ENCODE measurements at places on chromosomes 2 and 18.

- DNase-seq = no peak
Observed at GRCh38 chr2:115976916-115977315, 1534.5 kb downstream of the DPP10 start.

DNA sequence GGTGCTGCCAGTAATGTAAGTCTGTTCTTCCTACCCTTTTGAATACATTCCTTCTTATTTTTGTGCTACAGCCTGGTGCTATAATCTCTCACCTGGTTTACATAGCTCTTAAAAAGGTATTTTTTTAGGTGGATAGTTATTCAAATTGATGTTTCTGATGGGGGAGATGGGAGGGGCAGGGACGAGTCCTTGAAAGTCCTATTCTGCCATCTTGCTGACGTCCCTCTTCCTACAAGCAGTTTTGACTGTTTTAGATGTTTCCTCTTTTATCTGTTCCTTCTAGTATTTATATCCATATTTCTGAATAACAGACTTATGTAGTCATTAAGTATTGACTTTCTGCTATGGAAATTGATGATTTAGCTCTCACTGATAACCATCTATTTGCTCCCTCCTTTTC is 256.4 kb downstream of the KIAA1328 start:
- no peak for DNase-seq

- no peak for DNase-seq
Observed at GRCh38 chr2:105803337-105803736, 58.6 kb downstream of the NCK2 start.

DNA sequence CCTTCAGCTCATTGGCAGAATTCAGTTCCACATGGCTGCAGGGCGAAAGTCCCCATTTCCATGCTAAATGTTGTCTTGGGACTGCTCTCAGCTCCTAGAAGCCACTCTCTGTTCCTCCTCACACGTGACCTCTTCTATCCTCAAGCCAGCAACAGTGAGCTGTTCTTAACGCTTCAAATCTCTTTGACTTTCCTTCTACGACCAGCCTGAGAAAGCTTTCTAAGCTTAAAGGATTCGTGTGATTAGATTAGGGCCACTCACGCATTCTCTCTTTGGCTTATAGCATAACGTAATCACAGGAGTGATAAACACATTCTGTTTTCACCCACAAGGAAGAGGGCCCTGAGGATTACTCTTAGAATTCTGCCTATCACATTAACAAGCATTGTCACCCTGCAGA is 29.8 kb upstream of the LAMA1 start:
- no peak for DNase-seq

DNA sequence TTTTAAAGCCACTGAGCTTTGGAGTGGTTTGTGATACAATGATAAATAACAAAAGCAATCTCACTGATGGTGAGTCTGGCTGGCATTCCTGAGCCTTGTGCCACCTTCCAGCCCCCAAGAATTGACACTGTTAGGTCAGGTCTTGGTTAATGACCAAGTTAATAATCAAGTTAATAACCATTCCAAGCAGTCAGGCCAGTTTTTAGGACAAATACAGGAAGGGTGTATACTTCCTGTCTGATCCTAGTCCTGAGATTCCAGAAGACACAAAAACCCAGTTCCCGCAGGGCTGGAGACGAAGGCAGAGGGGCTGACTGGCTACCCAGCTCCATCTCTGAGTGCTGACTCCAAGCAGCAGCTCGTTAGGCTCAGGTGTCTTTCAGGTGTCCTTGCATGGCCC is 74.6 kb upstream of the LAPTM4A start:
- no peak for DNase-seq

GRCh38 chr2:26281226-26281625 is 36.5 kb downstream of the HADHB start:
- DNase-seq = no peak

GRCh38 chr2:159226059-159226461 is 60.4 kb downstream of the WDSUB1 start:
- DNase-seq = peak; percentile 65

GRCh38 chr2:134453973-134454372 is 200.1 kb downstream of the MGAT5 start:
- no peak for DNase-seq

DNA sequence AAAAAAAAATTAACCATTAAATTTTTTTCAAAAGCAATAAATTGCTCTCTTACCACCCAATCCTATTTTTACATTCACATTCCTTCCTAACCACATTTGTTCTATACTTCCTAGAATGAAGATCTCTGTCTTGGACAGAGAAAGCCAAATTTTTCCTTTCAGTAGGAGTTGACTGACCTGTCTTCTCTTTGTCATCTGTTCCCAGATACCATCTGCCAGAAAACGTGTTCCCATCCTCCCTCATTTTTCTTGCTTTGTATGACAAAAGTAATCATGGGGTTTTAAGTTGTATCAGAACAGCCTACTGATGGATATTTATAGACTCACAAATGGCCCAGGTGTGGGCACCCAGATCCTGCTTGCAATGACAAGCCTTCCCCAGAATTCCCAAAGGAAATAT is 182.1 kb downstream of the CYP26B1 start:
- DNase-seq = no peak

DNA sequence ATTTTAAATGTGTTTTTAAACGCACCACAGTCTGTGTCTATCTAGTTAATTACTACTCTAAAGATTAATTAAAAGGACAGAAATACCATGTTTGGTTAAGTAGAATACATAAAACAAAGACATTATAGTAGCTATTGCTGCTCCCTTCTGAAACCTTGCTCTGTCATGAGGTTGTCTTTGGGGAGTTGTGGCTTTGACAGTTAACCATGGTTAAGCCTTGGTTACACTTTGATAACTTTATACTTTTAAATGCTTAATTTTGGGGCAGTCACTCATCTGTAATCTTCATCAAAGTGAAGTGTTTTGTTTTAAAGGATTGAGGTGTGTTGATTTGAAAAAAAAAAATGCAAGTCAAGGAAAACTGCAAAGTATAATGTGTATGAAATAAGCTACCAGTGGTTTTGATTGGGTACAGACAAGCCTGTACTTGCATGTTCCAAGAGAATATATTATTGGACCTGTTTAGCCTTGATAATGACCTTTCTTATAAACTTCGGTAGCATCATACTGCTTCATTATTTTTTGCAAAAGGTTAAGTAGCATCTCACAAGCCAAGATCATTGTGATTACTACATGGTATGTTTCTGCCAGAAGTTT is 29.8 kb upstream of the TBR1 start:
- DNase-seq = no peak

DNA sequence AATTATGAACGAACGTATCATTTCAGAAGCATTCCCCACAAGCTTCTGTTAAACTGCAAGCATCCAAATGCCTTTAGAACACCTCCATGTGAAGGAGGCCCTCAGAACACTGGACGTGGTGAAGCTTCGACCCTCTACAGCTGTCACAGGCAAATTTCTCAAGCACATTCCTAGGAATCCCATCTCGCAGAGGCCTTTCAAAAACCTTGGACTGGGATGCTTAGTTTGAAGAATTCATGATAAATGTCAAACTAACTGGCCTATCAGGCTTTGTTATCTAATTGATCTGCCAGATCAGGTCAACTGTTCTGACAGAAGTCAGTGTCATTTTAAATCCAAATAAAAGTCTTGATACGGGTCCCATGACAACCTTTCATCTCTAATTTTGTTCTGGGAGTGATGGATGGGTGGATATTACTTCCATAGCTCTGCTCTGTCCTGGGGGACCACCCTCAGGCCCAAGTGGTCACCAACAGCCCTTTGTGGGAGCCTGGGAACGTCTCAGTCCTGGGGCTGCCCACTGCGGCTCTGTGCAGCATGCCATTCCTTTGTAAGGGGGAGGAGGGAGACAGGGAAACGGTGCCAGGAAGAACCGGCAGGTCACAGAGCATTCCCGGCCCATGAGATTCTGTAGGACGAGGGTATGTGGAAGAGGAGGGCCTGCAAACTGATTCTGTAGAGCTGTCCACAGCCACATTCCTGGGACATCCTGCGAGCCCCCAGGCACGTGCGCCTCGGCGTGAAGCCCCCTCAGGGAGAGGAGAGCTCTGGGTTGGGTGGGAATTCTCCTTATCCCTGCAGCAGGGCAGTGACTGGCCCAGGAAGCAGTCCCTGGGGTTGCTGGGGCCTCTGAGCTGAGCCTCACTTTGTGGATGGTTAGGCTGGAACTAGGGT is 59.1 kb upstream of the PXDN start:
- DNase-seq = peak; percentile 17

DNA sequence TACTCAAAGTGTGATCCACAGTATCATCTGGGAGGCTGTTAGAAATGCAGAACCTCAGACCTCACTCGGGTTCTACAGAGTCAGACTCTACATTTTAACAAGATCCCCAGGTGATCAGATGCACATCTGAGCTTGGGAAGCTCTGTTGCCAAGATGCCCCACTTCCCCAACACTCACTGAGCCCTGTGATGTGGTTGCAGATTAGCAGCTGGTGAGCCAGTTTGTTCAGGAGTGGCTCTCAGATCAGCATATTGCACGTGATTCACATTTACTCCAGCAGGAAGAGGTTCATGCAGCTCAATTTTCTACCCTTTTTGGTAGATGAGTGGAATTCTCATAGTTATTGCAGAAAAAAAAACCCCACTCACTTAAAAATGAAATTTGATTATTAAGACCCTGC is 96.4 kb downstream of the VIT start:
- no peak for DNase-seq

DNA sequence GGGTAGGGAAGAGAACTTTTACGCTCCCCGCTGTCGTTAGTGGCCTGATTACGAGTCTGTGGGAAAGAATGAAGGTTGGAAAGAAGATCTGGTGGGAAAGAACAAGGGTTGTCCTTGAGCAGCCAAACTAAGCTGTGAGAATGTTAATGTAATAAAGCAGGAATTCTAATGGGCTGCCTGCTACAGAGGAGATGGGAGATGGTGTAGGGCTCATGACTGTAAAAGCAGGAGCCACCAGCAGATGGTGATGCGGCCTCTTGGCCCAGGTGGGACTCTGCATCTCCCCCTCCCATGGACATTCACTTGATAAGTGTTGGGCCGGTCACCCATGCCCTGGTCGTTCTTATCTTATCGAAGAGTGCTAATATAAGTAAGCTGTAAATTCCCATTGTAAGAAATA is 150.0 kb downstream of the NEDD4L start:
- DNase-seq = peak; percentile 60

GRCh38 chr2:48532824-48533223 is 2.9 kb downstream of the STON1 start:
- DNase-seq = peak; percentile 42

DNA sequence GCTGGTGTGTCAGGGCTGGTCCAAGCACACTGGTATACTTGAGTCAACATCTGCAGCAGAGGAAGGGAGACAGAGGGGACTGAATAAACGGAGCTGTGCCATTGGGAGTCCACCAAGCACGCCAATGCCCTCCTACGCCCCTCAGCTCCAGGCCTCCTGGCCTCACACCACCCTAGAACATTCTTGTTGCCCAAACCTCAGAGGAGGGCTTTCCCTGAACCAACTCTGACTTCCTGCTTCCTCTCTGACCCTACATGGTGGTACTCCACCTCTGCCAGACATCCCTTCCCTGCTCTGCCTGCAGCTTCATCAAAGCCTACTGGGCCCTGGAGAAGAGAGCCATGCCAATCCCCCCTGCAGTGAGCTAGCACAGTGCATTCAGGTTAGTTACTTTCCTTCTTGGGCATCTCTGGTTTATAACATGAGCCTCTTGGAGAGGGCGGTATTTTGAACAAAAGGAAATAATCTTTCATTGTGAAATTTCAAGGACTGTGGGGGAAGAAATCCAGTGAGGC is 54.4 kb downstream of the ZBTB7C start:
- no peak for DNase-seq

DNA sequence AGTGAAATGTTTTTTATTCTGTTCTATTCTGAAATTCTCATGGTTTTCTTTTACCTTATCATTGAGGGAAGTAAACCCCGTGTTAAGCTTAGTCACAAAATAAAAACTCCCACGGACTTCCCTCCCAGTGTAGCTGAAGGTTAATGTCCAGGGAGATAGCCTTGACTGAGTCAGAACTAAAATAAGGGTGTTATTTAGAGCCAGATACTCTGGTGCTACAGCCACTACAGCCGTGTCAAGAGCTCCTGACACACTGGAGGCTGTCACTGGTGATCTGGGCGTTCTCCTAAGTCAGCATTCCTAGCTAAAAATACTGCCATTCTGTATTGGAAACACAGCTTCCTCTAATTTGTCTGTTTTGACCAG is 82.0 kb upstream of the RANBP2 start:
- peak; percentile 87 for DNase-seq

DNA sequence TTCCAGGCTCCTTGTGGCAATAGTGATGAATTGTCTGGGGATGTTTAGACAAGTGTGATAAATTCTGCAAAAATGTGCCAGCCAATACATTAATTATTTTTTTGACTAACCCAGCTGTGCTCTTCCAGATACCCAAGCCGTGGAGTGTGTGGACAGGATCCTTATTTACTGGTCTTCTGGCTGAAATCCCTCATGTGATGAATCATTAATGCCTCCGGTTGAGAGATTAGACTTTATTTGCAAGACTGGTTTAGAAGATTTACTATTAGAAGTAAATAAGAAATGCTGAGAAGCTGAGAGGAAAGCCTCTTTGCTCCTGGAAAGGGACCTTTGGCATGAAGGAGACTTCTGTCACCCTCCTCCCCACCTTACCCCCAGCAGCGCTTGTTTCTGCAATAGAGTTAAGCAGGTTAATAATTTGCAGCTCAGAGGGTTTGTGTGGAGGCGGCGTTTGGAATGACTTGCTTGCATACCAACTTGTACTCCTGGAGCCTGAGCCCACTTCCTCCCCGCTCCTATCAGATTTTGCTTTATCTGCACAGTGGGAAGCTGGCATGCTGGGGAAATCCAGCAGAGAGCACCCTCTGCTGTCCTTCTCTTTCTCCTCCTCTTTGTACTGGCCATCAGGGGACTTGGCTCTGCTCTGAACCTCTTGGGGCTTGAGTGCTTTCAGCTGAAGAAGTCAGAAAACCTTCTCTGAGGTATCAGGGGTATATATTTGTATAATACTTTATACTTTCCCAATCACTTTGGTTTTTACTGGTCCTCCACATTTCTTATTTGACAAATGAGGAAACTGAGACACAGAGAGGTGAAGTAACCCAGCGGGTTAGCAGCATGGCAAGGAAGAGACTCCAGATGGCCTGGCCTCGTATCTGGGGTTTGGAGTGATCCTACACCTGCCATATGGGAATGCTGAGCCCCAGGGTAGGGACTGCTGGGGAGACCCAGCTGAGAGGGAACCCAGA is 16.3 kb downstream of the SLC3A1 start:
- peak; percentile 88 for DNase-seq

DNA sequence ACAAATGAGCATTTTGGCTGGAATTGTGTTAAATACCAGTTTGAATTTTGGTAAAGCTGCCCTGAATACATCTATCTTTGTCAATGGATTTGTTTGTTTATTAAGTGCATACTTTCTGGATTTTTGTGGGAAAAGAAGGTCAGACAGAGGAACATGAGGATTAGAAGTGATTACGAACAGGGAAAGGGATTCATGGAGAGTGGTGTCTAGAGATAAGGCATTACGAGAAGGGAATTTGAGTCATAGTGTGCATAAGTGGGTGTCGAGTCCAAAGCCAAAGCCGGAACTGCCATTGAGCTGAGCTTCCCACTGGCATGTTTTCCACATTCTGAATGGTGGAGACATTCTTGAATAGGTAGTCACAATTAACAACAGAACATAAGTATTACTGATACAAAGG is 68.9 kb upstream of the EFEMP1 start:
- peak; percentile 100 for DNase-seq
